ENCODE measurements at places on chromosomes 3 and 15. TPM values are rescaled to one million over a fixed set of nuclear protein-coding genes. Genes with fewer than 3 reads are reported as not detected.

DNA sequence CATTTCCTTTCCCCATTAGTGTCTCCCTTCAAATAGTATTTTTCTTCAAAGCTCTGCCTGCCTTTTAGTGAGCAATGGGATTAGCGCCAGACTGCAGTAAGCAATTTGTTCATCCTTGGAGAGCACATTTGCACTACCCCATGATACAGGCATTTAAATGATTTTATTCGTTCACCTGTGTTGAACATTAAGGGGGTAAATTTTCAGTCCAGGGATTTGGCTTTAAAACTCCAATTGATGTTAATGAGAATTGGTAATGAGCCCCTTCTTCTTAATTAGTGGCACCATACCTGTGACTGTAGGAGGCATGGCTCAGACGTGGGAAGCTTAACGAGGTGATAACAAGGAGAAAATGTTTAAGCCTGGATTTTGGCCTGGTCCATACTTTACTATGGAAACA, 161.4 kb upstream of the NANOGP8 start:
- no peak for DNase-seq
- no peaks in the 10 kb centered on the region for H3K4me1 ChIP-seq
- H3K36me3 ChIP-seq: no peaks in the 10 kb centered on the region
- no peak overlapping the region for H3K27ac ChIP-seq

DNA sequence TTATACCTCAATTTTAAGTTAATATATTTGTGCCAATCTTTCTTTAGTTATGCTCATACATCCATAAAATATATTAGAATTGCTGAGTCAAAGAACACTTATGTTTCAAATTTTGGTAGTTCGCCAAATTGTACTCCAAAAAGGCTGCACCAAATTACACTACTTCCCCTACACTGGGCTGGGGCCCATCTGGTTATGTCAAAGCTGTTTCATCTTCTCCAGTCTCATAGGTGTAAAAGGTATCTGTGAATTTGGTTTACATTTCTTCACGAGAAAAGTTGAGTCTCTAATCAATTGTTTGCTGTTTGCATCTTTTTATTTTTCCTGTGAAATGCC, 706 bp downstream of the FSIP1 start:
- H3K36me3 ChIP-seq: no peaks in the 10 kb centered on the region
- H3K27me3 ChIP-seq: no peaks in the 10 kb centered on the region
- H3K4me3 ChIP-seq: peak overlapping the region; percentile 79

- no peak overlapping the region for H3K4me3 ChIP-seq
- no peak for DNase-seq
- H3K27me3 ChIP-seq: no peaks in the 10 kb centered on the region
Observed at GRCh38 chr3:169288553-169288952, 375.0 kb downstream of the MECOM start.

DNA sequence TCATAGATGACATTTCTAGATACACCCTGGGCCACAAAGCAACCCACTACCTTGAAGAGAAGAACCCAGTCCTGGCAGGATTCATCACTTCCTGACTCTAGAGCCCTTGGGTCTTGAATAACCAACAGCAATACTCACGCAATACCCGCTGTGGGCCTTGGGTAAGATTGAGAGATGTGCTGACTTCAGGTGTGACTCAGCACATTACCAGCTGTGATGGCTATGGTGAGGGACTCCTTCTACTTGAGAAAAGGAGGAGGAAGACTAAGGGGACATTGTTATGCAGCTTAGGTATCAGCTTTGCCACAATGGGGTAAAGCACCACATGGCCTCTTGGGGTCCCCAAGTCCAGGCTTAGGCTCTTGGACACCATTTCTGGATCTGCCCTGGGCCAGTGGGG, 14.9 kb downstream of the C3orf33 start:
- no peak overlapping the region for H3K27ac ChIP-seq
- no peak for DNase-seq
- no peak overlapping the region for H3K4me3 ChIP-seq
- H3K27me3 ChIP-seq: no peaks in the 10 kb centered on the region
- no peaks in the 10 kb centered on the region for H3K4me1 ChIP-seq
- peaks cover 16% of the 10 kb centered on the region for H3K36me3 ChIP-seq

DNA sequence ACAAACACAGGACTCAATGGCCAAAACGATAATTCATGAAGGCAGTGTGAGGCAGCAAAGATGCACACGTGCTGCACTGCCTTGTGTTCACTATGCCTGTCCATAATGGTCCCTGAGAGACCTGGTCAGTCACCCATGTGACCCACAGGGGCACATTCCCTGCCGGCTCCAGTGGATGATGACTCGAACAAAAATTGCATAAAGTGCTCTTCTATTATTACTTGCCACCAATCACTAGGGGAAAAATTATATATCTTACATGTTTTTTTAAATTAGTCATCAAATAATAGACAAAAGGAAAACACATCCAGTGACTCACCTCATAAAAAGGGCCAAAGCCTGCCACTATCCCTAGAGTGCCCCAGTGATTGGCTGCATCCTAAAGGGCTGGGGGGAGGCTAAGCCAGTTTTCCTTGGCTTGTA, 47.5 kb downstream of the UBP1 start:
- no peak for DNase-seq
- H3K4me3 ChIP-seq: no peak overlapping the region

DNA sequence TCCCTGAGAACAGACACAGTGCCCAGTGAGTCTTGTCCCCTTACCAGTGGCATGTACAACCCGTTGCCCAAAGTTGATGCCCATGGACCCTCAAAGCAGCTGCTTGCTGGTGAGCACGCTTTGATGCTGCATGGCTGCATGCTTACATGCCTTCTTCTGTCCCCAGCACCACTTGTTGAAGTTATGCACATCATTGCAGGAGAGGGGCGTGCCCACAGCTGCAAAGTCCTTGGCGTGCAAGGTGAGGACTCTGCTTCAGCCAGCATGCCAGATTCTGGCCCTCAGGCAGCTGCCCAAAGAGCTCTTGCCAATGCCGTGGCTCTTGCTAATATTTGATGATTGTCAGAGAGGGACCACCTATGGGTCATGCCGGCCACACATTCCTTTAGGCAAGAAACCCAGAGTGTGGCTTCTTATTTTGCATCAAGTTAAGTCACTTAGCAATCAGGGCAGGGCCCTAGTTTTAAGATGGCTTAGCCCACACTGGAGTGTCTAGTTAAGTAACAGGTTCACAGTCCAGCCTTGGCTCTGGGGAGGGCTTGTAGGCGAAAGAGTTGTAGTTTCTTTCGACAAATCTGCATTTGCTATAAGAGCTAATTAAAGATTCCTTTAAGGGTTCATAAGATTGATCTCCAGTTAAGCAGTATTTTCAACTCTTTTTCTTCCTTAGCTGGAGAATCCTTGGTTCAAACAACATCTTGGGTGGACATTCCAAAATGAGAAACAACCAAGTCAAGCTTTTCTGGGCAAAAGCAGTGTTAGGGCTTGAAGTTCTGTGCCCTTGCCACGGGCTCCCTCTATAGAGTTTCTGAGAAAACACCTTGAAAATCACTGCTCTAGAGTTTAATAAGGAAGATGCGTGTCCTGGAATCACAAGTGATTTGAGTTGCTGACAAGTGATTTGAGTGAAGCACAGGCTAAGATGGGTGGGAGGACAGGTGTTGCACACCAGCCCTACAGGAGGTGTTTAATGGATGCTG, 128.6 kb downstream of the SLCO3A1 start:
- no peak overlapping the region for H3K27ac ChIP-seq
- no peak overlapping the region for H3K4me3 ChIP-seq
- DNase-seq: no peak
- no peaks in the 10 kb centered on the region for H3K27me3 ChIP-seq
- peaks cover 24% of the 10 kb centered on the region for H3K4me1 ChIP-seq
- no peaks in the 10 kb centered on the region for H3K36me3 ChIP-seq

DNA sequence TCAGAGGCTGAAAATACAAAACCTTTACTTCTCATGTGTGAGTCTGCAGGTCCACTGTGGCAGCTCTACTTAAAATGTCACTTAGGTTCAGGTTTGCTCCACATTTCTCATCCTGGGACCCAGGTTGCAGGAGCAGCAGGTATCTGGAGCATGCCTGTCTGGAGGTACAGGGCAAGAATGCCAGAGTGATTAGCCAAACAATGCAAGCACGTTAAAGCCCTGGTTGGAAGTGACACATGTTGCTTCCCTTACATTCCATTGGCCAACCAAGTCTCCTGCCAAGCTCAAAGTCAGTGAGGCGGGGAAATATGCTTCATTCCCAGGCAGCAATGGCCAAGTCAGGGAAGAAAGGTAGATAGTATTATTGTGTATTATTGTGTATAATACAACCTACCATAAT, 76.8 kb upstream of the ARL6 start:
- no peaks in the 10 kb centered on the region for H3K4me1 ChIP-seq
- no peaks in the 10 kb centered on the region for H3K27me3 ChIP-seq
- DNase-seq: no peak
- no peak overlapping the region for H3K27ac ChIP-seq

- H3K27ac ChIP-seq: no peak overlapping the region
- H3K4me3 ChIP-seq: no peak overlapping the region
- DNase-seq: no peak
- no peaks in the 10 kb centered on the region for H3K27me3 ChIP-seq
- no peaks in the 10 kb centered on the region for H3K36me3 ChIP-seq
Observed at GRCh38 chr15:77836121-77836692, 203.5 kb upstream of the LINGO1 start.

- H3K4me1 ChIP-seq: no peaks in the 10 kb centered on the region
- H3K27ac ChIP-seq: no peak overlapping the region
- no peaks in the 10 kb centered on the region for H3K36me3 ChIP-seq
- no peak overlapping the region for H3K4me3 ChIP-seq
- DNase-seq: no peak
Observed at GRCh38 chr3:120650311-120650710, 31.7 kb downstream of the HGD start.

GRCh38 chr15:45457641-45458539, 64.7 kb downstream of the SLC30A4 start:
- DNase-seq: no peak
- H3K27ac ChIP-seq: peak overlapping the region; percentile 74
- no peaks in the 10 kb centered on the region for H3K4me1 ChIP-seq
- peak overlapping the region; percentile 45 for H3K4me3 ChIP-seq
- H3K27me3 ChIP-seq: no peaks in the 10 kb centered on the region
- no peaks in the 10 kb centered on the region for H3K36me3 ChIP-seq

DNA sequence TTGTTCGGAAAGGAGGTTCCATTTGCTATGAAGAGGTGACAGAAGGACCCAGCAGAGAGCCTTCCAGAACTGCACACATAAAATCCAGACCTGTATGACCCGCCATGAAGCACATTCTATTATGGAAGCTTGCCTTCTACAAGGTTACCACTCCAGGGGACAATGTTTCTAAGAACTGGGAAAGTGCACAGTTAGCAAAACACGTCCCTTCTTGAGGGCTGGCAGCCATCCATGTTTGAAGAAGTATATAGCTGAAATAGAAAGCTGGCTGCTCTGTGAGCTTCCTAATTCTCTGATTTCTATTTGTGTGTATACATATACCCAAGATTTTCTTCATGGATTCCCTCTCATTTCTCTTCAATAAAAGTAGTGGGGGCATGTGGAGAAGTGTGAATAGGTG, 74.6 kb downstream of the CNTN3 start:
- no peaks in the 10 kb centered on the region for H3K27me3 ChIP-seq
- no peak overlapping the region for H3K4me3 ChIP-seq
- no peaks in the 10 kb centered on the region for H3K36me3 ChIP-seq
- no peak for DNase-seq
- H3K4me1 ChIP-seq: no peaks in the 10 kb centered on the region

DNA sequence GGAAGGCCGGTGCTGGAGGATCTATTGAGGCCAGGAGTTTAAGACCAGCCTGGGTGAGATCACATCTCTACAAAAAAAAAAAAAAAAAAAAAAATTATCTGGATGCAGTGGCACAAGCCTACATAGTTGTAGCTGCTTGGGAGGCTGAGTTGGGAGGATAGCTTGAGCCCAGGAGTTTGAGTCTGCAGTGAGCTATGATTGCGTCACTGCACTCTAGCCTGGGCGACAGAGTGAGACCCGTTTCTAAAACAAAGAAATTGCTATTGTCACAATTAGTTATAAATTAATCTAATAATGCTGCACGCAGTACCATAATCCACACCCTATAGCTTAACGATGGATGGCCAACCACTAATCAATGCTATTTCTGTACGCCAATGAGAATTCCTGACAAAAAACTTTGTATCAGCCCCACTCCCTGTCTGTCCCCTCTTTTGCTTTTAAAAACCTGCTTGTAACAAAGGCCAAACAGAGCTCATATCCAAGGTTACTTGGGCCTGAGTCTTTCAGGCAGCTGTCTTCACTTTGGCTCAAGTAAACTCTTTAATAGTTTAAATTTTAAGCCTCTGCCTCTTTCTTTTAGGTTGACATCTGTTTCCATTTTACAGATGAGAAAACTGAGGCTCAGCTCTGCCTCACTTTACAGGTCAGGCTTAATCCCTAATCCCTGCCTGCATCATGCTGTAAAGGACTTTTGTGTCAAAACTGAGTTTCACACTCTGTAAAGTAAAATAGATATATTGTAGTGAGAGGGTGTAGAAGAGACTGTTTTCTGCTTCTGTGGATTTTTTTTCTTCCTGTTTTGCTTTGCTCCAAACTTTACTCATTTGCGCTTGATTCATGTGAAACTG, 10.9 kb downstream of the FLNB start:
- H3K27ac ChIP-seq: peak overlapping the region; percentile 80
- H3K4me3 ChIP-seq: no peak overlapping the region
- DNase-seq: no peak
- H3K36me3 ChIP-seq: no peaks in the 10 kb centered on the region

GRCh38 chr3:1207904-1208303, 115.1 kb downstream of the CNTN6 start:
- DNase-seq: no peak
- H3K27me3 ChIP-seq: no peaks in the 10 kb centered on the region
- H3K4me3 ChIP-seq: no peak overlapping the region
- H3K36me3 ChIP-seq: no peaks in the 10 kb centered on the region

DNA sequence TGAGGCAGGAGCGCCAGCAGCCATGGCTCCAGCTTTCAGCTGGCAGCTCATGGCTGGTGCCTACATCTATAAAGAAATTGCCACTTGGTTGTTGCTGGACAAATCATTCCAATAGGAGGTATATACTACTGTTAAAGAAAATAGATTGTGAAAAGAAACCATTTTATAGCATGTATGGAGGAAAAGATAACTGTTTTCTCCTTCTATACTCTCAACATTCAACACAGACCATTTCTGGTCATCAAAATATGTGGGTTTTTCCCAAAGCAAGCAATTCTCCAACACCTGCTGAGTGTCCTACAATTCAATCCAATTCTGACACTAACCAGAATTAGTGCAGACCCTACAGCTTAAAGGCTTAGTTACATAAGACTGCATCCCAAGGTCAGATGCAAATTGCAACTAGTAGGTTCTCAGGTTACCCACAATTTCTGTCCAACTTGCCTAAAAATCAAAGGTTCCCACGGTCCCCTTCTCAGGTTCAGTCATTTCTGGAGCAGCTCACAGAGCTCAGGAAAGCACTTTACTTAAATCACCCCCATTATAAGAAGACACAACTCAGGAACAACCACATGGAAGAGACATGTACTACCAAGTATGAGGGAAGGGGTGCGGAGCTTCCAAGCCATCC, 42.4 kb upstream of the STRIT1 start:
- no peak overlapping the region for H3K4me3 ChIP-seq
- H3K4me1 ChIP-seq: no peaks in the 10 kb centered on the region
- no peak for DNase-seq
- H3K27ac ChIP-seq: no peak overlapping the region
- H3K27me3 ChIP-seq: no peaks in the 10 kb centered on the region

LRRIQ4 gene
- total RNA-seq: not detected

MED12L gene
- 0.19 TPM for total RNA-seq

ECE2 gene
- 0.42 TPM for total RNA-seq

GABRB3 gene
- 7.9 TPM for total RNA-seq

EDEM1 gene
- total RNA-seq: 23.3 TPM

FOXL2NB gene
- not detected for total RNA-seq

PLSCR5 gene
- total RNA-seq: not detected

PAK6 gene
- total RNA-seq: 0.45 TPM

GRK7 gene
- total RNA-seq: not detected

TGM5 gene
- 0.91 TPM for total RNA-seq

ATP13A4 gene
- 0.17 TPM for total RNA-seq
